ENCODE measurements at places on chromosomes 7 and 10. TPM values are rescaled to one million over a fixed set of nuclear protein-coding genes. Genes with fewer than 3 reads are reported as not detected.

The ITGB8 gene
- not detected for total RNA-seq

The HOXA9 gene
- not detected for total RNA-seq

- H3K27me3 ChIP-seq: no peaks in the 10 kb centered on the region
- H3K4me3 ChIP-seq: no peak overlapping the region
- no peaks in the 10 kb centered on the region for H3K4me1 ChIP-seq
- no peaks in the 10 kb centered on the region for H3K36me3 ChIP-seq
- no peak overlapping the region for H3K27ac ChIP-seq
Measured at GRCh38 chr7:28619256-28619655, 206.9 kb downstream of the CREB5 start.

The ERV3-1 gene
- 8.7 TPM for total RNA-seq

The NPSR1 gene
- total RNA-seq: not detected

GRCh38 chr7:89023206-89023605 lies 227.7 kb upstream of the TEX47 start:
- no peaks in the 10 kb centered on the region for H3K36me3 ChIP-seq
- DNase-seq: no peak

DNA sequence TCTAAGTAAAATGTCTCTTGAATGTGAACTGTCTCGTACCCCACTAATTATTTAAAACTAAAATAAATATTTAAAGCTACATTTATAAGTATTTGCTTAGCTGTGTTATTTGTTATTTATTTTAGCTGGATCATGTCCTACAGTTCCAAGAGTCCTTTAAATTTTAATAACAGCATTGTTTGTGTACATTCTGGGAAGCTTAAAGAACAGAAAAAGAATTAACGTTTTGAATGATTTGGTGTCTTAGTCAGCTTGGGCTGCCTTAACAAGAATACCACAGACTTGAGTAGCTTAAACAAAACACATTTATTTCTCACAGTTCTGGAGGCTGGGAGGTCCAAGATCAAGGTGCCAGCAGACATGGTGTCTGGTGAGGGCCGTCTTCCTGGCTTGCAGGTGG lies 107.4 kb downstream of the ITIH5 start:
- no peak overlapping the region for H3K27ac ChIP-seq
- no peaks in the 10 kb centered on the region for H3K36me3 ChIP-seq
- no peaks in the 10 kb centered on the region for H3K4me1 ChIP-seq
- no peak overlapping the region for H3K4me3 ChIP-seq
- no peak for DNase-seq

- no peak overlapping the region for H3K27ac ChIP-seq
- H3K4me1 ChIP-seq: no peaks in the 10 kb centered on the region
- no peak for DNase-seq
- peaks cover 4% of the 10 kb centered on the region for H3K27me3 ChIP-seq
- no peak overlapping the region for H3K4me3 ChIP-seq
Measured at GRCh38 chr10:17854044-17854652, 45.0 kb downstream of the MRC1 start.

DNA sequence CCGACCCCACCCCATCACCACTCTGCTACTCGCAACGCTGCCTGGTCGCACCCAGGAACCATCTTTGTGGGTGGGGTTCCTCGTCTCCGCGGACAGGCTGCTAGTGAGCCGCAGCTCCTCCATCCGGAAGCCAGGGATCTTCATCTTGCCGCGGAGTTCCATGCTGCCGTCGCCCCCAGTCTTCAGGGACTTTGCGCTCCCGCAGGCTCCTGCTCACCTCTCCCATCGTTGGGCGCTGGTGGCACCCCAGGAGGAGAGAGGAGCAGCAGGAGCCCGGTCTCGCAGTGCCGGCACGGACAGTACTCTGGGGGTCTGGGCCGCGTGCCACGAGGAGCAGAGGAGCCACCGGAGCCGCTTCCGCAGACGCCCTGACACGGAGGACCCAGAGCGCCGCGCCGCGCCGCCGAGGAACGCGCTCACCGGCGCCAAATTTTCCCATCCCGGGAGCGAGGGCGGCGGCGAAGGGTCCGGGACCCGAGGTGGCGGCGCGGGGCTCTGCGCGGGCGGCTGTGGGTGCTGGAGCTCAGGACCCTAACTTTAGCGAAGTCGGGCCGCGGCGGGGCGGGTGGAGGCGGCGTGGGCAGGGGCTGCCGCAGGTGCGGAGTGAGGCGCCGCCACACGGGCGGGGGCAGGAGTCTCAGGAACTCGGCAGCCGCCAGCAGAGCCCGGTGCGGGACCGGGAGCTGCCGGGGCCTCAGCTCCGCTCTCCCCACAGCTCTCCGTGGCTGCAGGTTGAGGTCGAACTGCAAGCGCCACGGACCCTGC lies 750.1 kb upstream of the SORCS1 start:
- DNase-seq: no peak
- no peaks in the 10 kb centered on the region for H3K4me1 ChIP-seq
- H3K4me3 ChIP-seq: no peak overlapping the region
- H3K27ac ChIP-seq: no peak overlapping the region

The LRGUK gene
- 0.07 TPM for total RNA-seq

The PDGFA gene
- total RNA-seq: 6.9 TPM

- H3K36me3 ChIP-seq: no peaks in the 10 kb centered on the region
- H3K27ac ChIP-seq: no peak overlapping the region
- H3K27me3 ChIP-seq: no peaks in the 10 kb centered on the region
- no peak for DNase-seq
Measured at GRCh38 chr10:129156406-129156805, 310.6 kb upstream of the MGMT start.

- no peak overlapping the region for H3K4me3 ChIP-seq
- DNase-seq: no peak
- no peak overlapping the region for H3K27ac ChIP-seq
- H3K36me3 ChIP-seq: no peaks in the 10 kb centered on the region
- H3K4me1 ChIP-seq: no peaks in the 10 kb centered on the region
Measured at GRCh38 chr10:121664671-121665070, 66.4 kb upstream of the FGFR2 start.

The CDHR3 gene
- total RNA-seq: 0.85 TPM

Data from activated CD4-positive, alpha-beta memory T cell treated with anti-CD3 and anti-CD28 coated beads for 36 hours (primary cell).